ENCODE measurements at places on chromosomes 13 and 19.

DNA sequence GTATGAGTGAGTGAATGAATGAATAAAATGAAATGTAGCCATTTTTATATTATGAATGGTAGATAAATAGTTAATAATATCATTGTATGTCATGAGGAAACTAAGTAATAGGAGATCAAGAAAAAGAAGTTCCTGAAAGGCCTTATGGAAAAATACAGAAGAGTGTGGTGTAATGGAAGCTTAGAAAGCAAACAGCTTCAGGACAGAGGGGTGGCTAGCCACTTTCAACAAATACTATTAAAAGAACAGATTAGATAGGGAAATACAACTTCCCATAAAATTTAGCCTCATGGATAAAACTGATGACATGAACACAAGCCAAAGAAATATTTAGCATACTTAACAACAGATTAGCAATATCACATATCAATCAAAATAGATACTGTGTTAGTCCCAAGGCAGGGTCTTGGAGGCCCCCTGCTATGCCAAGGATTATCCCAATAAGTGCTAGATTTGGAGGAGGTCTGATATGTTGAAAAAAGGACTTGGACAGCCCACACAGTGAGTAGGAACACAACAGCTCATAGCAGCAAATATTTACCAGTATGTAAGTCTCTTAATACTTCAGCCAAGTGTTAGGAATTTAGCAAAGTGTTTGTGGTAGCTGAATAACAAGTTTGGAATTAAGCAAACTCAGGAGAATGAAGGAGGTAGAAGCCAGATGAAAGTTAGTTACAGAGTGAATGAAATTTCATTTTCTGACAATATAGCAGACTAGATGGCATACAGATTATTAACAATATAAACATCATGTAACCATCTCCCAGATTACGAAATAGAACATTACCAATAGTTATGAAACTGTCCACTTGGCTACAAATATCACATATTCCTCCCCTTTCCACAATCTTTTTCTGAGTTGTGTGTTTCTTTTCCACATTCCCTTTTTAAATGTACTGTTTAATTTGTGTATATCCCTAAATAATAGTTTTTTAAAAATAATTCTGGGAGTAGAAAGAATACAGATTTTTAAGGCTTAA is 1632.0 kb downstream of the PCDH9 start:
- DNase-seq = no peak

- no peak for DNase-seq
Measured at GRCh38 chr19:51802775-51803174, 7.8 kb downstream of the FPR3 start.

GRCh38 chr13:51959773-51960172 is 51.5 kb downstream of the ATP7B start:
- no peak for DNase-seq

DNA sequence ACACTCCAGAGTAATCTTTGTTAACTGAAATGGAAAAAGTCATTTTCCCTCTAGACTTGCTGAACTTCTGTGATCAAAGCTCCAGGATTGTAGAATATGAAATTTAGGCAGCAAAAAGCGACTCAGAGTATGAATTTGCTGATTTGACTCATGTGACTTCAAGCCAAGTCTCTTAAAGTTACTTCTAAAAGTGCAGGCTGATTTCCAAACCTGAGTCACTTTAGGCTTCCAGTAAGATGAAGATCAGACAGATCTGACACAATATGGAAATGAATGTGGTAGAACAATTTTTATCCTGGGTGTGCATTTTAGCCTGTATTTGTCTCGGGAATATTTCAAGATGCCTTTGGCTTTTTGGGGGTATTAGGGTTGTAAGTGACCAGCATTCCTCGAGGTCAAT is 151.0 kb upstream of the TMTC4 start:
- DNase-seq = no peak

- no peak for DNase-seq
Measured at GRCh38 chr13:31121379-31122140, 40.1 kb downstream of the HSPH1 start.

DNA sequence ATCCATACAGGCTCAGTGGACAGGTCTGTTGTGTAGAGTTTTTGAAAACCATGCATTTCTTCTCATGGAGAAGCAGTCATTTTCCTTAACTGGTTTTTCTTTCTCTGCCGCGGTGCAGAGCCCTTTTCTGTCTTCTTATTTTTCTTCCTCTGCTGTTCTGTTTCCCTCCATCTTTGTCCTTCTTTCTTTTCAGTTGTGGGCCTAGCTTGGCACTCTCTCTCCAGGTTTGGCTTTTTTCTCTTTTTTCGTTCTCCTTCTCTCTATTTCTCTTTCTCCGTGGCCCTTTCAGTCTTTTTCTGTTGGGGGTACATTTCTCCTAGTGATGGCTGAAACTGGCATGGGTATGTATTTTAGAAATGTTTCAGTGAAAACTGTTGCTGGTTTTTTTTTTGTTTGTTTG is 24.1 kb downstream of the NFIX start:
- DNase-seq = no peak

DNA sequence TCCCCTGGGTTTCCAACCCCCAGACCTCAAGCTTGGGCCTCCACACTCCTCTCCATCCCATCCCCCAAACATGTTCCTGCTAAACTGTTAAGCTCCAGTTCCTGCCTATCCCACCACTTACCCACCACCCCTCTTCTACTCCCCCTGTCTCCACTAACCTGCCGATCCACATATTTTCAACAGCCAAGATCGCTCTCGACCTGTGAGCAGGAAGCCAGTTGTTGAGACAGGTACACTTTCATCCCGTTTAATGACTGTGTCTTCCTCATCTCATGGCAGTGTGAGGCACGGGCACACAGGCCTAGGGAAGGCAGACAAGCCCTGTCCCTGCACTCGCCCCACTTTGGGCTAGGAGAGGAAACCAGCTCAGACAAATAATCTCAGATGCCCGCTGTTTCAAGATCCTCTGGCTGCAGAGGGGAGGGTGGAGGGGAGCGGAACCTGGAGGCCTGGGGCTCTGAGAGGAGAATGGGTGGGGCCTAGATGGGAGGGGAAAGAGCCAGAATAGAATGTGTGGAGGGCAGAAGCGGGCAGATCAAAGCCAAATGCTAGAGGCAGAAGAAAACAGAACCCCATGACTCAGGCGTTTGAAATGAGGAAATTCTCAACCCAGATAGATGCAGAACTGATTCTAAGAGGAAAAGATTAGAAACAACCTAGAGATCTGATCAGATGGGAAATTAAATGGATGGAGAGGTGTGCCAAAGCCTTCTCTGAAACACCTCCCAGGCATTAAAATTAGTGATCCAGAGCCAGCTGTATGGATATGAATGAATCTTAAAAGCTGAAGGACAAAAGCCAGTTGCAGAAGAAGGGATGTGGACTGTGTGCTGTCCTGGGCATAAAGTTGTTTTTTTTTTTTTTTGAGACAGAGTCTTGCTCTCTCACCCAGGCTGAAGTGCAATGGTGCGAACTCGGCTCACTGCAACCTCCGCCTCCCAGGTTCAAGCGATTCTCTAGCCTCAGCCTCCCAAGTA is 16.9 kb upstream of the CYP2S1 start:
- DNase-seq = peak; percentile 24

- no peak for DNase-seq
Measured at GRCh38 chr19:17415121-17415520, 4.7 kb upstream of the MVB12A start.

DNA sequence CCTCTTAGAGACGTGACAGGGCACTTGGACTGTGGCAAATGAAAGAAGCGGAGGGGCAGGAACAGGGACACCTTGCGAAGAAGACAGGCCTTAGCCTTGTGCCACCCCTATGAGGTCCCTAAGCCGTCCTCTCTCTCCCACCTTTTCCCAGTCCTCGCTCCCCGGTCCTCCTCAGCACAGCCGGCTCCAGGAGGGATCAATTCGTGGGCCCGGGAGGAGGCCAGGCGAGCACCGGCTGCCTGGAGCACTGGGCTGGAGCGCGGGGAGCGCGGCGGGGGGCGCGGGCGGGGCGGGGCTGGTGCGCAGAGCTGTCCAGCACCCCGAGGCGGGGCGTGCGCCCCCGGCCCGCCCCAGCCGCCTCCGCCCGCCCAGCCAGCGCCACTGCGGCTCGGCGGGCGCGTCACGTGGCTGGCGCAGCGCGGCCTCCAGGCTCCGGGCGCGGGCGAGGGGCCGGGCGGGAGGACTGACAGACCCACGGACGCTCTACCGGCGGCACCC is at the start of gene LRP3:
TSS of gene LRP3 (plus strand) at position 466 of the 498 bp plus-strand sequence. CDS start 456 bp downstream, outside the sequence.
- DNase-seq = no peak

GRCh38 chr19:48858984-48859710 is 9.3 kb downstream of the PLEKHA4 start:
- DNase-seq = no peak

DNA sequence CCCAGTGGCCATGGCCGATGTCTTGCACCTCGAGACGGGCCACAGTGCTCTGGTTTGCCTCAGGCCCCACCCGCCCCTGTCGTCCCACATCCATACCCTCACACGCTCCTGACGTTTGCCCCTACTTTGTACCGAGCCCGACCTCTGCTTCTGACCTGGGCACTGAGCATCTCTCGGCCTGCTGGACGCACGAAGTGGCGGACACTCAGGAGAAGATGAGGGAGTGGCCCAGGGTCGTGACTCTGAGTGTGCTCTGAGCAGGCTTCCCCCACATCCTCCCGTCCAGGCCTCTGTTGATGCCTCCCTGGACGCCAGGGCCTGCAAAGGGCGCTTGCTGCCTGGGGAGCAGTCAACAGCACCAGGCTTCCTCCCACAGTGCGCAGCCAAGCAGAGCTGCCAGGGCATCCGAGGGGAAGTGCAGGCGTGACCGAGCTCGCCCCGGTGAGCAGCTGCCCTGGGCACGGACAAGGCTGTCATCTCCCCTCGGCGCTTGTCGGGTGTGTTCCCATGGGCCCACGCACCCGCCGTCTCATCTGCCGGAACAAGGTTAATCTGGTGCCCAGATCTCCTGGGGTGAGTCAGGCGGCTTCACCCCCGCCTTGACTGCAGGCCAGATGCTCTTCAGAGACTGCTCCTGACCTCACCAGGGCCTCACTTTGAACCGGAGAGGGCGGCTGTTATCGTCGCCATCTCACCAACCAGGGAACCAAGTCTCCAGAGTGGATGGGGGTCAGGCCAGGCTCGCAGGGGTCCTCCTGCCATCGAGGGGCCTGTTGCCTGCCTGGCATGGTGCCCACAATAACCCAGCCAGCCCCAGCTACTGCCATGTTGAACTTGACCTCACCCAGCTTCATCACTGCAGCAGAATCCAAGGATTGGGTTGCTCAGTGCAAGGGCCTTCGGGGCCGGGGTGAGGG is 27.2 kb downstream of the COMP start:
- DNase-seq = no peak

GRCh38 chr19:4436231-4436630 is 21.4 kb downstream of the UBXN6 start:
- no peak for DNase-seq

DNA sequence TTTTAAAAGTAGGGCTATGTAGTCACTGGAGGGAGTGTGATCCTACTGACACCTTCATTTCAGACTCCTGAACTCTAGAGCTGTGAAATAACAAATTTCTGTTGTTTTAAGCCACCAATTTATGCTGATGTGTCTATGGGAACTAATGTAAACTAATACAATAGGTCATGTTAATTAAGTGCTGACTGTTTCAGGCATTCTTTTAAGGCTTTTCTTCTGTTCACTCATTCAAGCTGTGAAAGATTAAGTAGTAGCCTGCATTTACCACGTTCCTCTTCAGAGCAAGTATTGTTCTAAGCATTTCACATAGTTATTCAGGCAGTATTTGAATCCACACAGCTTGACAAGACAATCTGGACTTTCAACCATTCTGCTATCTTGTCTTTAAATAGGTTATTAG is 1135.0 kb downstream of the SLITRK1 start:
- no peak for DNase-seq

- no peak for DNase-seq
Measured at GRCh38 chr19:10815969-10816644, 19.9 kb downstream of the TMED1 start.

DNA sequence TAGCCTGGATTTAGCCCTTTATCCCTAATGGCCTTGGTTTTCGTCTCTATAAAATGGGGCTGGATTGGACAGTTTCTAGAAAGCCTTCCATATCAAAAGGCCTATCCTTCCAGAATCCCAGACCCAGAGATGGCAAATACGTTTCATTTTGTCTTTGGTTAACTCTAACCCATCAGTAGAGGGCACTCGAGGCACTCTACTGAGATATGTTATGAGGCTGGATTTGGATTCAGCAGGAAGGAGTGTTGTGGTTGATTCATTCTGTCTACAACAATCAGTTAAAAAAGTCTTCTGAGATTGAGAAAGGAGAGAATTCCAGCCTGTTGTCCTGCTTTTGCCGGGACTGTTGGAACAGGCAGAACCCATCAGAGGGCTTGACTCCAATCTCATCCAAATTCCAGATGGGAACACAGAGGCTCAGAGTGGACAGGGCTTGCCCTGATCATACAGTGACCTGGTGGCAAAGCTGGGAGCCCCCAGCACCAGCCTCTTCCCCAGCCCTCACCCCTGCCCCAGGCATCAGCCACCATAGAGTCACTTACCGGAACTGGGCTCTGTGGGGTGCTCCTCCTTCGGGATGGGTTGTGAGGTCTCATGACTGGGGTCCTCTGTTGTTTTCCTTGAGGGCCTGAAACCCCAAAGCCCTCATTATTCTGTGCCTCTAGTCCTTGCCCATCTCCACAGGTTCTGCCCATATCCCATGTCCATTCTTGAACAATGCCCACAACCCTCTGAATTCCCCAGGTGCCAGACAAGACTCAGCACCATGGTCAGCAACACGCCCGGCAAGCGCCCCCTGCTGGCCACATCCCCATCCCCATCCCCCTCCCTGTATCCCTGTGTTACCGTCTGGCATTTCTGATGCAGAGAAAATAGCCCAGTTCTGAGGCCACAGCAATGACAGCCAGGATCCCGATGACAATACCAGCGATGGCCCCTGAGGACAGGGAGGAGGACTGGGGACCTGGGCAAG is 12.3 kb upstream of the ZNF180 start:
- DNase-seq = no peak

- no peak for DNase-seq
Measured at GRCh38 chr19:27794494-27795042, 1418.4 kb downstream of the UQCRFS1 start.

DNA sequence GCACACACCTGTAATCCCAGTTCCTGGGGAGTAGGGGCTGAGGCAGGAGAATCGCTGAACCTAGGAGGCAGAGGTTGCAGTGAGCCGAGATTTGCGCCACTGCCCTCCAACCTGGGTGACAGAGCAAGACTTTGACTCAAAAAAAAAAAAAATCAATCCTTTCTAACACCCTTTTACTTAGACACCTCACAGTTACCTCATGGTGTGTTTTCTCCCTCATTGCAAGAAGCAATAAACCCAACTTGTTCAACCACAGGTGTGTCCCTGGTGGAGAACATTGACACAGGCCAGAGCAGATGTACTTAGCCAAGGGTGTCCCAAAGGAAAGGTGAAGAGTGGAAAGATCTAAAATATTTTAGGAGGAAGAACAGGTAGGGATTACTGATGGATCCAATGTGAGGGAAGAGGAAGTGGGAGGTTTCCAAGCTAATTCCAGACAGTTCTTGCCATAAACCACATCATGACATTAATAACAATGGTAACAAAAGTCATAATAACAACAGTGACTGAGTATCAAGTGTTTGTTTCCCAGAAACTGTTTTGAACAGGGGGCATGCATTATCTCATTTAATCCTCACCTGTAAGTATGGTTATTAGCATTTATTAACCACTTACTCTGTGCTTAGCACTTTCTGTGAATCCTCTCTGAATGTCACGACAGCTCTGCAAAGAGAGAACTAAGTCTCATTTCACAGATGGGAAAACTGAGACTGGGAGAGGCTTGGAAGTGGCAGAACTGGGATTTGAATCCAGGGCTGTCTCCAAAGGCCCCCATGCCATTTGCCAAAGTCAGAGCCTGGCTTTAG is 3.1 kb upstream of the LYPD3 start:
- no peak for DNase-seq
